ENCODE measurements at places on chromosomes 12 and 14. TPM values are rescaled to one million over a fixed set of nuclear protein-coding genes. Genes with fewer than 3 reads are reported as not detected.
A peak's percentile ranks its signal among the peaks of the same experiment; 100 is the strongest.

GRCh38 chr12:72723732-72724131, 451.6 kb downstream of the TRHDE start:
- no peak for DNase-seq

DNA sequence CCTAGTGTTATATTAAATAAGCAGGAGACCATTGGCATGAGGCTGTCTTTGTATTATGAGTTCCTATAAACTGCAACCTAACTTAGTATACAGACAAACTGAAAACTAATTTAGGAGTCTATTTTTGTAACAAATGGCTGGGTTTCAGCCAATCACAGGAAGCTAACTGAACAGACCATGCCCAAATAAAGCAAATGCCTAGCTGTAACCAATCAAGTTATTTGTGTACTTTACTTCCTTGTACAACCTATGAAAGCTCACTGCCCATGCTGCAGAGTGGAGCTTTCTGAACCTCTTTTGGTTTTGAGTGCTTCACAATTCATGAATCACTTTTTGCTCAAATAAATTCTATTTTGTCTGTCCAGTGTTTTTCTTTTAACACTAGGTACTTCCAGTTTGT, 41.6 kb downstream of the GUCY2C start:
- no peak for DNase-seq

DNA sequence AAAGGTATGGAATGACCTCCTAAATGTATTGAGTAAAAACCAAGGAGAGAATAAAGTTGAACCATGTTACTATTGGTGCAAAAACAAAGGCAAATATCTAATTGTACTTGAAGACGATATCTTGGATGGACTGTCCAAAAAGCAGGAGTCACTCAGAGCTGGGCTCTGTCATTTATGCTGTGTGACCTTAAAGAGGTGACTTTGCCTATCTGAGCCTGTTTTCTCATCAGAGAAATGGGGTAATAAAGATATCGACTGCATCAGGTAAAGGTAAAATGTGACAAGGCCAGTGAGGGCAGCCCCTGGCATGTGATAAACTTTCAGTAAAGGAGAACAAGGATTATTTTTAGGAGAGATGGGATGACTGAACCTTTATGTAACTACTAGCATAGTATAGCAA, 1.8 kb upstream of the ABCB9 start:
- no peak for DNase-seq

GRCh38 chr14:92521058-92521415, 7.5 kb downstream of the RIN3 start:
- DNase-seq, result no peak

DNA sequence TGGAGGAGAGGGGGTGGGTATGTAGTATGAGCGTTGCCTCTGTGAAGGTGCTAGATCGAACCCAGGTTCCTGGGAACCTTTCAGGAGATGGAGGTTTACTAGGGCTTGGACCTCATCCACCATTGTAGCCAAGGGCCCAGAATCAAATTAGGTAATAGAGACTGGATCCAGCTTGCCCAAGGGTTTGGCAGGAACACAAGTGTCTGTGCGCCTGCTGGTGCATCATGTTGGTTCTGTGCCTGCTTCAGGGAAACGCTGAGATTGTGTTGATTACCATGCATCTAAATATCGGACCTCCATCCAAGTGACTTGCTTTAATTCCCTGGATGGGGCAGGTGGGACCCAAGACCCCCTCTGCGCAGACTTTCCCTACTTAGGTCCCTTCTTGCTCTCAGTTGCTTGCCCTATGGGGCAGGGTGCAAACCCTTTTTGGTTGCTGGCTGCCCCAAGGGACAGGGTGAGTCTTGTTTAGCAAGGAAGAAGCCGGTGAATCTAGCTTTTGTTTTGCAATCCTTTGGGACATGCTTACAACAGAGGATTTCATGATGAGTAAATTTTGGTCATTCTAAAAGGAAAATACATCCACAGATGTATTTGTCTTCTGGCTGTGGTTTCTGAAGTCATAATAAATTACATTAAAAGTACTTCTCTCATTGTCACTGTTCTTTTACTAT, 189.8 kb upstream of the PRICKLE1 start:
- no peak for DNase-seq

DNA sequence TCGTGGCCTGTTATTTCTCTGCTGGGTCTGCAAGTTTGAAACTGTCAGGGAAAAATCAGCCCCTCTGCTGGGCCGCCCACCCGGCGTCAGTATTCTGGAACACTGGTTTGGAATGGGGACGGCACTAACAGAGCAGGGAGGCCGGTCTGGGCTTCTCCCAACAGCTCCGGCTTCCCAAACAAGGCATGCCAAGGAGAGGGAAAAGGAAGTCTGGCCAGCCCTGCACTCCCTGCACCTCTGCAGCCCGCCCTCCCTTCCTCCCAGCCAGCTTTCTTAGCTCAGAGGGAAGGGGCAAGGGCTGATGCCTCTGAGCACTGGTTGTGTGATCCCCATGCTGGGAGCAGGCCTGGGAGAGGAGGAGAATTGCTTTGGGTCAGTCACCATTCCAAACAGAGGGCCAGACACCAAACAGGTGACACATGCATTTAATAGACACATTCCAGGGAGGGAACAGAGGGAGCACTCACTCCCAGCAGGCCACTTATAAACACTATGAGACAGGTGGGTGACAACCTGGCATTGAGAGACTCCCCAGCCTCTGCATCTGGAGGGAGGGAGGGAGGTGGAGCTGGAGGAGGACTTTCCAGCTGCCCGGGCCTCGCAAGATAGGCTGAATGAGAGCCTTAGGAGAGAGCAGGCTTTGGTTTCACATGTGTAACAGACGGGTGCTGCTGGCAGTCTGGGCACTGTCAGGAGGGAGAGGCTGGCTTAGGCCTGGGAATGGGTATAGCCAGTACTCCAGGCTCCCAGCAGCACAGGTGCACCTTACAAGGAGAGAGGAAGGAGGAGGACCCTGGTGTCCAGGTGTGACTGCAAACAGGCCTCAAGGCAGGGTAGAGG, 10.3 kb downstream of the KRT75 start:
- no peak for DNase-seq

- no peak for DNase-seq
Measured at GRCh38 chr14:89276424-89276975, 140.5 kb downstream of the FOXN3 start.

DNA sequence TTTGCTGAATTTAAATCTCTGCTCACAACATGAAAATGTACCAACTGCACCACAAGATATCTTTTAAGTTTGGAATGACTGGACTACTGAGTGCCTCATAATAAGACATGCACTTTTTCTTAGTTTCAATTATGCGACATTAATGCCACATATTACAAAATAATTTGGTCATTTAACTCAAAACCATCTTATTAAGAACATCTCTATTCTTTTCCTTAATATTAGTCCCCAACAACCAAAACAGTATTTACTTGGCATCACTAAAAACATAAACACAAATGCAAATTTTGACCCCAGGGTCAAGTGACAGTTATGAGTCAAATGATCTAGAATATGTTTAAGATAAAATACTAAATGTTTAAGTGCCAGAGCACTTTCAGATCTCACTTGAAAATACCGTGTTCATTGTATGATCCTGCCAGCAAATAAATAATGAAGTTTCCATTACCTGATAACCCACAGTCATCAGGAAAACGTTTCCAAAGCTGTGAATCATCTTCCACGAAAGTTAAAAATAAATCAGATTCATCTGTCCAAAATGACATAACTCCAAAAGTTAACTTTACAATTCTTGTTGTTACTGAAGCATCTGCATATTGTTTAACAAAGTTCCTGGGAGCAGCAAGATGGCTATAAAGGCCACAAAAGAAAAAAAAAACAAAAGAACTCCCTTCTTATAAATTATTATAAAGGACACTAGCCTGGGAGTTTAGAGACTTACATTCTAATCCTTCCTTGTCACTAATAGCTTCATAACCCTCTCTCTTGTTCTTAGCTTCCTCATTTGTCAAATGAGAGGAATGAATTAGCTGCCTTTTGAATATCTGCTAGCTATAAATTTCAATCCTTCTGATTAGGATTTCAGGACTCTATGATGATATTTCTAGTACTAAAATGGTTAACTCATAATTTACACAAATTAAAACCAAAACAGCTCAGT, 30.5 kb upstream of the AP4S1 start:
- DNase-seq, result no peak

GRCh38 chr12:109387425-109388166, 39.9 kb downstream of the MYO1H start:
- DNase-seq, result no peak

DNA sequence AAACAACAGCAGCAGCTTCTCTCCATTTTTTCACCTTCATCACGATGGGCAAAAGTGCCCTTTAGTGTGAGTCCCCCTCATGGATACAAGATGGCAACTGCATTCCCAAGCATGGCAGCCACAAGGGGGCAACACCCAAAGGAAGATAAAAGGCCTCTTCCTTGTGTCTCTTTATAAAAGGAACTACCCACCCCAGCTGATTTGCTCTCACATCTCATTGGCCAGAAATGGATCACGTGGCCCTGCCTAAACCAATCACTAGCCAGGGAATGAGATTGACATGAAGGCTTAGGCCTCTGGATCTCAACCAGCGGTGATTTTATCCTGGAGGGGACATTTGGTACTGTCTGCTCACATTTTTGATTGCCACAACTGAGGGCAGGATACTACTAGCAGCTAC, 21.9 kb upstream of the IFT81 start:
- DNase-seq, result no peak

GRCh38 chr14:58501214-58501816, 73.8 kb downstream of the KIAA0586 start:
- peak; percentile 22 for DNase-seq

- DNase-seq, result no peak
Measured at GRCh38 chr14:35383569-35384454, 20.7 kb downstream of the NFKBIA start.

- no peak for DNase-seq
Measured at GRCh38 chr14:93735206-93735605, 53.1 kb downstream of the PRIMA1 start.

DNA sequence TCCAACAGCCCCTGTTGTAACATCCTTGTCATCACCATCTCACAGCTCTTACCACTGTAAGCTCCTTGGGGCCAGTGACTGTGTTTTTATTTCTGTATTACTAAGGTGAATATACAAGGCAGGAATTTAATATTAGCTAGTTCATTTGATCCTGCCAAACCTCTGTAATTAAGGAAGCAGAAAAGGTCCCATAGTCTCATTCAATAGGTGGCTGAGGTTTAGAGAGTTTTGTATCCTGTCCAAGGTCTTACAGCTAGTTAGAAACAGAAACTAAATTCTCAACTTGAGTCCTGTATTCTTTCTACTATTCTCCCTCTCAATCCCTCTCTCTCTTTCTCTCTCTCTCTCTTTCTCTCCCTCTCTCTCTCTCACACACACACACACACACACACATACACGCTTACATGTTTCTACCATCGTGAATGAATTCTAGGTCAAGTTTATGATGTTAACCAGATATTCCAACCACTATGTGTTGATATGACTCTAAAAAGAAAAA, 543 bp upstream of the GLIPR1 start:
- no peak for DNase-seq

DNA sequence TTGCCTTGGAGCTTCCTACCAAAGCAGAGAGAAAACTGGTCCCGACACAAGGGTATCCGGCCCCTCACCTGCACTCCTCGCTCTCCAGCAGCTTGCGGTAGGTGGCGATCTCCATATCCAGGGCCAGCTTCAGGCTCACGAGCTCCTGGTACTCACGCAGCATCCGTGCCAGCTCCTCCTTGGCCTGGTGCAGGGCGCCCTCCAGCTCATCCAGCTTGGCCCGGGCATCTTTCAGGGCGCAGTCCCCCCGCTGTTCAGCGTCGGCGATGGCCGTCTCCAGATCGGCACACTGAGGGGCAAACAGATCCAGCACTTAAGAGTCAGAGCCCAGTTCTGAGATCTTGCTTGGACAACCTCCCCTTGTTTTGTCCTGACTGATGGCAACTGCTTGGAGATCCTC, 13.7 kb downstream of the KRT72 start:
- no peak for DNase-seq

DNA sequence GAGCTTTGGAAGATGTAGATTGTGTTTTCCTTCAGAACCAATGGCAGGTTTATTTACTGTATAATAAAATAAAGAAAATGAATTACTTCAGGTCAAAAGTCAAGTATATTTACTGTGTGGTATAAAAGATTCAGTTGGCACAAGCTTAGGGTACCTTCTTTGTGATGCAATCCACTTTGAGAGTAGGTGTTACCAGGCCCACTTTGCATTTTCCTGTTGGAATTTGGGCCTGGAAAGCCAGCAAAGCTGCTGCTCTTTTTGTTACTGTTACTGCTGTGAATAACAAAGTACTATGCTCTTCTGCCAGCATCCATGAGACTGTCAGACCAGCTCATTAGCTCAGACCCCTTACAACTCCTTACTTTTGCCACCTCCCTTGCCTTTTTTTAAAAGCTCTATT, 649.0 kb upstream of the SEL1L start:
- no peak for DNase-seq

DNA sequence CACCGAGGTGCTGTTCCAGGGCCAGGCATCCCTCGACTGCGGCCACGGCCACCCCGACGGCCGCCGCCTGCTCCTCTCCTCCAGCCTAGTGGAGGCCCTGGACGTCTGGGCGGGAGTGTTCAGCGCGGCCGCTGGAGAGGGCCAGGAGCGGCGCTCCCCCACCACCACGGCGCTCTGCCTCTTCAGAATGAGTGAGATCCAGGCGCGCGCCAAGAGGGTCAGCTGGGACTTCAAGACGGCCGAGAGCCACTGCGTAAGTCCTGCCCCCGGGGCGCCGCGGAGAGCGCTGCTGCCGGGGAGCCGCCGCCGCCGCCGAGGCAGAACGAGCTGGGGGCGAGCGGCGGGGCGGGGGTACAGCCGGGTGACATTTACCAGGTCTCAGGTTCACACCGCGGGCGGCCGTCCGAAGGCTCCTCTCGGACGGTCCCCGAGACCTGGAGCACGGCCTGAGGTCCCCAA, 1.4 kb downstream of the PLXNC1 start:
- DNase-seq, result peak; percentile 20

- DNase-seq, result no peak
Measured at GRCh38 chr14:47539031-47539461, 136.4 kb downstream of the MDGA2 start.

Gene FOXA1
- polyA plus RNA-seq, result not detected

Gene GRIP1
- 0.12 TPM for polyA plus RNA-seq

Gene KCNA1
- not detected for polyA plus RNA-seq

Gene SLC10A1
- not detected for polyA plus RNA-seq

Gene OAS2
- 3.3 TPM for polyA plus RNA-seq

Gene SERPINA6
- not detected for polyA plus RNA-seq

Gene VPS33A
- polyA plus RNA-seq, result 7.3 TPM

Gene CLMN
- 6.1 TPM for polyA plus RNA-seq

Gene IL26
- polyA plus RNA-seq, result not detected

Gene HELB
- 0.16 TPM for polyA plus RNA-seq

Gene PLCZ1
- 0.88 TPM for polyA plus RNA-seq

Data from heart right ventricle (tissue), 16 donors.